ENCODE measurements at places on chromosomes 13 and 19.

GRCh38 chr19:38395381-38396114 is 7.1 kb downstream of the SPRED3 start:
- DNase-seq, result peak; percentile 49

- no peak for DNase-seq
Measured at GRCh38 chr13:36098080-36098479, 33.1 kb downstream of the DCLK1 start.

- DNase-seq, result no peak
Measured at GRCh38 chr19:10133596-10133995, 13.9 kb upstream of the EIF3G start.

- no peak for DNase-seq
Measured at GRCh38 chr19:43433358-43433673, 18.6 kb downstream of the TEX101 start.

- no peak for DNase-seq
Measured at GRCh38 chr19:18781885-18782527, 9.1 kb downstream of the COMP start.

DNA sequence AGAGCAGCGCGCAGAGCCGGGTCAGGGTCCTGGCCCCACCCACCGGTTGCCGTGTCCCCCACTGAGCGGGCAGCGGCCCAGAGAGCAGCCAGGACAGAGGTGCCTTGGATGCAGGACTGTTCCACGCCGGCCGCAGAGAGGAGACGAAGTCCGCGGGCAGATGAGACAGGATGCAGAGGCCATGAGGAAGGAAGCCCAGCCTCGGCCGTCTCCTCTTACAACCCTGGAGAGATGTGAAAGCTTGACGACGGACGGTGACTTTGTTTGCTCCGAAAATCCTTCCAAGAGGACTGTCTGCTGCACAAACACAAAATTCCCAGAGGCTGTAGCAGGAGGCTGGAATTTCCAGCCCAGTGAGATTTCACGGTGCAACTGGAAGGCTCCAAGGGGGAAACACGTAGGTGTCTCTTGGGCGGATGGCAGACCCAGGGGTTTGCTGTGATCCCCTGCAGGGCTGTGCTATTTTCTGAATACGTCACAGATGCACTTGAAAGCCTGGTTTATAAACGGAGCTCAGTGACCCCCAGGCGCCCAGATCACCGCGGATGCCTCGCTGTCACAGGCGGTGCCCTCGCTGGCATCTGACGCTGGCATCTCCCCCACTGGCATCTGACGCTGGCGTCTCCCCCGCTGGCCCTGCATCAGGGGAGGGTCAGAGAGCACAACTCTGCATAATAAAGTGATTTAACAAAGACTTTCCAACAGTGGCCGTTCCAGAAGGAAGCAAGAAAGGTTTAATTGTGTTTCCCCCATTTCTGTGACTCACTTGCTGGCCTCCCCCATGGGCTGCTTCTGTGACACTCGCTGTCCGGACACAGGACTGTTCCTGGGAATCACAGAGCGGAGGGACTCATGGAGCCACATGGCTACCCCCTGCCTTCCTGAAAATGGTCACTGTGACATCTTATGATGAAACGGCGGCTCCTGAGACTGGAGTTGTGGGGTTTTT is 62.0 kb upstream of the C13orf46 start:
- no peak for DNase-seq
